Cortex of kidney (tissue), 1 donor: ENCODE measurements at places on chromosomes 5 and 9.

- DNase-seq: no peak
Measured at GRCh38 chr5:89871906-89872305, 537.6 kb downstream of the CETN3 start.

GRCh38 chr9:87718852-87719612 is 6.9 kb upstream of the CTSL start:
- DNase-seq: no peak

DNA sequence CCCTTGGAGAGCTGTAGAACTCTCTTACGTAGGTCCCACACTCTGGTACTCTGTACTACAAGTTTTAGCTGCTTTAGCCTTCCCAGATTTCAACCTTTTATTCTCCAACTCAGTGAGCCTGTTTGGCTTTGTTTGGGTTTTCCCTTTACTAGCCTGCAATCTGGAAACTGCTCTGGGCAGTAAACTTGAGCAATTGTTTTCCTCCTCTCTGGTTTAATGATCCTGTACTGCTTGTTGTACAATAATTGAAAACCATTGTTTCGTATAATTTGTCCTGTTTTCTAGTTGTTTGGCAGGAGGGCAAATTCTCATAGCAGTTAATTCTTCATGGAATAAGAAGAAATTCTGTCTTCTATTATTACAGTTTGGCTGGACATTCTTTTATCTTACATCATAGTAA is 62.8 kb upstream of the TLX3 start:
- DNase-seq: no peak

DNA sequence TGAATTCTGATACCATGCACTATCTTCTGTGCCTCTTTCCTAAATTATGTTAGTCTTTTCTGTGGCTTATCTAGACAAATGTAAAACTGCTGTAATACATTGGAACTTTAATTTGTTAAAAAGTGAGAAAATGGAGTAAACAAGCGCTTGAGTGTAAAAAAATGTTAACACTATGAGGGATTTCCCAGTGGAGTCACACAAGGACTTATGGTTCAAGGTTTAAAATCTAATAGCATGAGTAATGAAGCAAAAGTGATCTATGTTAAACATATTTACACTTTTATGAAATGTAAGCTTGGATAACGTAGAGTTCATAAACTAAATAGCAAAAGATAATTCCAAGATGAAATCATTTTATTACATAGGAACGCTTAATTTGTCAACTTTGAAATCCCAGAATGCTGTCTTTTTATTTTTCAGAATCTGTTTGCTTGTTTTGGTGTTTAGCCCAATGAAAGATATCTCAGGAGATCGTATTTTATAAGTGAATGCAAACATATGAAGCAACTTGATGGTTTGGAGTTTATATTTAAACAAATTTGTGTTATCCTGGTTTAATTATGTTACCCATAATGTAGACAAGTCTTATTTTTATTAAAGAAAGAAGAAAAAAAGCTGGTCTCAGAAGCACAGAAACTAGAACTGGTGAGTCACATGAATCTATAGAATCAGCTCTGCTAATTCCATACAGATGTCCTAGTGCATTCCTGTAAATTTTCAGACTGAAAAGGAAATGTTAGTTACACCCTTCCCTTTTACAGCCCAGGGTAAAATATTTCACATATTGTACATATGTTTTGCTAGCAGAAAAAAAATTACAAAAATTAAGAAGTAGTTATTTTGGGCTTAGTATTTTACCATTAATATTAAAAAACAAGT is 34.2 kb upstream of the FBN2 start:
- no peak for DNase-seq

GRCh38 chr5:143064676-143065075 is 294.5 kb downstream of the ARHGAP26 start:
- DNase-seq: no peak

- DNase-seq: no peak
Measured at GRCh38 chr5:164188733-164189148, 683.3 kb downstream of the MAT2B start.

DNA sequence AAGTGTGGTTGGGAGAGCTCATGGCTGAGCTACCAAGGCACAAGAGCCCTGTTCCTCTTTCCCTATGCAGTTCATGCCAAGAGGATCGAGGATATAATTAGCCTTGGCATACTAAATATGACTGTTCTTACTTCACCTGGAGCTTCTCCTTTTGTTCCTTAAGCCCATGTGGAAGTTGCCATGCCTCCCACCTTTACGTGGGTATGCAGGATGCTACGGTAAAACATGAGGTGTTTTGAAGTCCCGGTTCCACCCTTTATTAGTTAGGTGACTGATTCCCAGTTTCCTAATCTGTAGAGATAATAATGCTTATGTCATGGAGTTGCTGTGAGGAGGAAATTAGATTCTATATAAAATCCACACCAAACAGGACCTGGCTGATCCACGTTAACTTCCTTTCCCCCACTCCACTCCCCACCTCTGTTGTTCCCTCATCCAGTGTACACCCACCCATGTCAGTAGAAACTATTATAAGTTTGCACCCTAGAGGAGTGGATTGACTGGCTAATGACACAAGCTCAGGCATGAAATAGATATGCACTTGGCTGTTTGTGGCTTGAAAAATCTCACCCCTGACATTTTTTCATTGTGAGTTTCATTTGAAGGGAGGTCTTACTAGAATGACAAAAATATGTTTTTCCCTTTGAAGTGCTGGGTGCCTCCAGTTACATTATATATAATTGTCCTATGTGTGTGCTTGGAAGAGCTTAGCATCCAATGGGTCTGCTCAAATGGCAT is 36.8 kb upstream of the SHOC1 start:
- no peak for DNase-seq

DNA sequence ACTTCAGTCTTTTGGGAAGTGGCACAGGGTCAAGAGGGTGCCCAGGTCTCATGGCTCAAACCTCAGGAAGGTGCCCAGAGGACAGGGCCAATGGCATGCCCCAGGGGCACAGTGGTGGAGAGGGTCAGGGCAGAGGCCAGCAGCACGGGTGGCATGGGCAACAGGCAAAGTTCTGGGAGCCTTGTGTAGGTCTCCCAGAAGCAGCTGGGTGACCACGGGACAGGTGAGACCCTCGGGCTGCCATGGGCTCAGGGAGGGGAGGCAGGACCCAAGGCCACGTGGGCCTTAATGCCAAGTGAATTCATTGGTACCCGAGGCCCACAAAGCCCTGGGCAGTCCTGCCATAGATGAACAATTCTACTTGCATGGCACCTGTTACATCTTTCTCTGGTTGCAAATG is 72.4 kb upstream of the ADAMTS2 start:
- no peak for DNase-seq

DNA sequence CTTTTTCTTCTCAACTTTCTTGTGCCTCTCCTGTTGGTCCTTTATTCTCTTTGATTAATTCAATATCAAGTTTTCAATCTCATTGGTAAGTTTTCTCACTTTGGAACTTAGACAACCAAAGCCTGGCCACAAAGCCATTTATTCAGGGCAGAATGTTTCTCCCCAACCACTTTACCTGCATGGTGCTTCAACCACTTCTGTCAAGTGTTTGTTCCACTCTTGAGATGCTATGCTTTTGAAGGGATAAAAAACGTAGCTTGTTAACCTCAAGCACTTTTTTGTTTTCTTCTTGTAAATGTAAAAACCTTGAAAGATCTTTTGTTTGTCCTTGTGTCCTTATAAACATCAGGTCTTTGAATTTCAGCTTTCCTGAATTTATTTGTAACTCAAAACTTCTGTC is 966.7 kb downstream of the MAT2B start:
- no peak for DNase-seq

DNA sequence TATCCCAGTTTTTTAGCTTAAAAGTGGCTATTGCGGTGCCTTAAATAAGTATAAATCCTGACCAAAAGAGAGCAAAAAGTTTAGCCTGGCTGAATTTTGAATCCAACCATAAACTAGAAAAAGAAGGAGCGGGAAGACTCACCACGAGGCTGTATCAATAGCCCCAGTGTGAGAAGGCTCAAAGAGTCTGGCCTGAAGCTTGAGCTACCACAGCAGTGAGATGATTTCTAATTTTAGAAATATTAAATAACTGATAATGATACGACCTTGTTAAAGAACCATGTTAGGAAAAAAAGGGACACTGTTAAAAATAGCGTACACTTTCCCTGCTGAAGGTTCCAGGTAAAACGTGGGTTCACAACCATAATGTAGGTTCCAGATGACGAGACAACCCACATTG is 134.1 kb upstream of the ZNF462 start:
- DNase-seq: no peak

GRCh38 chr9:16809912-16810610 is 60.4 kb downstream of the BNC2 start:
- no peak for DNase-seq

- DNase-seq: no peak
Measured at GRCh38 chr5:91272858-91273257, 110.3 kb downstream of the ARRDC3 start.

DNA sequence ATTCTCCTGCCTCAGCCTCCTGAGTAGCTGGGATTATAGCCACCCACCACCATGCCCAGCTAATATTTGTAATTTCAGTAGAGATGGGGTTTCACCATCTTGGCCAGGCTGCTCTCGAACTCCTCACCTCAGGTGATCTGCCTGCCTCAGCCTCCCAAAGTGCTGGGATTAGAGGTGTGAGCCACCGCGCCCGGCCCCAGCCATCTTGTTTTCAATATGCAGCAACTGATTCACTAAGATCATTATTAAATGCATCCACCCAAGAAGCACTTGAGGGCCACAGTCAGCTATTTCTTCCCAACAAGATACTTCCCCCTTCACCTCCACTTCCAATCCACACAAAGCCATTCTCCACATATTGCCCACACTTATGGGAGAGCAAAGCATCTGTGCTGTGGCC is 115.8 kb downstream of the BNC2 start:
- no peak for DNase-seq

DNA sequence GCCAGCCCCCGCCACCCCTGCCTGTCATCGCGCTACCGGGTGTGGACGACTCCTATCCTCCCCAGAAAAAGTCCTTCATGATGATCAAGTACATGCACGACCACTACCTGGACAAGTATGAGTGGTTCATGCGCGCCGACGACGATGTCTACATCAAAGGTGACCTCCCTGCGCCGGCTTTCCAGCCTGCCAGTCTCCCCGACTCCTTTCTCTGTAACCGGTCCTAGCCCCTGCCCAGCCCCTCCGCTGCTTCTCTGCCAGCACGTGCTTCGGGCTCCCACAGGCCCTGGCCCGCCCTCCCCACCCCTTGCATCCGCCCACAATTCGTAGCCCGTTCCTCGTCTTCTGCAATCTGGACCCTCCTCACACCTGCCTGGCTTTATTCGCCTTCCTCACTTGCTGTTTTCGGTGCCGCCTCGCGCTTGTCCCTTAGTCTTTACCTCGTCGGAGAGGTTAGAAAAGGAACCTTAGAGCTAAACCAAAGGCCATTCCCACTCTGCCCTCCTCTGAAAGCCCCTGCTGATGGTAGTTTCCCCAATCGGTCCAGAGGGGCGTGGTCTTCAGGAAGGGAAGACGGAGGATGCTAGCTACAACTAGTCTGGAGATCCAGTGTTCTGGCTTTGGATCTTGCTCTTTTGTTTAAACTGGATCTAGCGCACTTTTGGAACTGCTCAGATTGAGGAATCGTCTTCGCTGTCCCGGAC is 1.4 kb downstream of the CHSY3 start:
- DNase-seq: no peak
